ENCODE measurements at places on chromosomes 2 and 18. TPM values are rescaled to one million over a fixed set of nuclear protein-coding genes. Genes with fewer than 3 reads are reported as not detected.

DNA sequence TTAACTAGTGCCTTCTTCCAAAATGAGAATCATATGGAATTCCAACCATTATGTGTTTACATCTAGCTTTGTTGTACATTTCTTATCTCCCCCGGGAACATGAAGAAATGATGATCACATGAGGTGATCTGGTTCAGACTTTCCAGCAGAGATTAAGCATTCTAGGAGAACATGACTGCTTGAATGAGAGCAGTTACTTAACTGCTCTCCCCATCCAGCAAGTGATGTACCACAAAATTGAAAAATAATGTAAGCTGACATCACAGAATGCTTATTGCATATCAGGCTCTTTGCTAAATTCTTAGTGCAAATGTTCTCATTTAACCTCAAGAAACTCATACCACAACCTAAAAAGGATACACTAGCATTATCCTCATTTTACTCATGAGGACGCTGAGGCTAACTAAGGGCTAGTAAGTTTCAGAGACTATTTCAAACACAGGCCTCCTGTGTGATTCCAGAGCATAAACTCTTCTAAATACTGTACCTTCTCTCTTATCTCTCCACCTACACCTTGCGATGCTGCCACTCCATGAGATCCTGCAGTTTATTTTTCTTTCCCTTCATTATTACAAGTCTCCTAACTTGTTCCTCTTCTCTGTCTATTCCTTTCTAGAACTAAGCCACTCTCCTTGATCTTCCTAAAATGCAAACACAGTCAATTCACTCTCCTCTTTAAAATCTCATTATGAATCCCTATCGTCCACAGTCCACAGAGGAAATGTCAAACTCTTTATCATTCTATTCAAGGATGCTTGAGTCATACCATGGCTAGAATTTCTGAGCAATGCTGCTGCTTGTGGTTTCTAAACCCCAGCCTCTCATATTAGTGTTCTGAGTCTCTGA lies 1224.8 kb upstream of the ZEB2 start:
- no peaks in the 10 kb centered on the region for H3K36me3 ChIP-seq
- H3K4me1 ChIP-seq = peaks cover 17% of the 10 kb centered on the region
- H3K27me3 ChIP-seq = no peaks in the 10 kb centered on the region

- no peaks in the 10 kb centered on the region for H3K36me3 ChIP-seq
- no peaks in the 10 kb centered on the region for H3K27me3 ChIP-seq
Measured at GRCh38 chr2:39689272-39689841, 23.6 kb downstream of the TMEM178A start.

TMEM182 gene
- total RNA-seq = 6.5 TPM

GALR1 gene
- not detected for total RNA-seq

DNA sequence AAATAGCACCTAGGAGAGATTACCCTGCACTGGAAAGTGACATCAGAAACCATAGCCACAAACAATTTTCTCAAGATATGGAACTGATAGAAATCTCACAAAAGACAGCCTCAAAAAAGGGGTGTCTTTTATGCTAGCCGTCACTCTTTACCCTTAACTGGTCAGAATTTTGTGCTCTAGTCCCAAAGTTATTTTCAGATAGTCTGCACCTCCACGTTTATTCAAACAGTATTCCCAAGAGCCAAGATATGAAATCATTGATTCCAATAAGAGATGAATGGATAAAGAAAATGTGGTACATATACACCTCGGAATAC lies 23.5 kb upstream of the PMAIP1 start:
- no peak for DNase-seq
- no peaks in the 10 kb centered on the region for H3K27me3 ChIP-seq
- no peak overlapping the region for H3K4me3 ChIP-seq
- no peaks in the 10 kb centered on the region for H3K36me3 ChIP-seq

- H3K4me1 ChIP-seq = peaks cover 37% of the 10 kb centered on the region
- H3K27ac ChIP-seq = peak overlapping the region; percentile 20
- DNase-seq = peak; percentile 45
- 0 out of 2 replicates have a peak, but pooled peaks cover 5% of the 10 kb centered on the region for H3K36me3 ChIP-seq
- no peaks in the 10 kb centered on the region for H3K27me3 ChIP-seq
Measured at GRCh38 chr2:109555346-109555900, 58.3 kb downstream of the SEPTIN10 start.

DNA sequence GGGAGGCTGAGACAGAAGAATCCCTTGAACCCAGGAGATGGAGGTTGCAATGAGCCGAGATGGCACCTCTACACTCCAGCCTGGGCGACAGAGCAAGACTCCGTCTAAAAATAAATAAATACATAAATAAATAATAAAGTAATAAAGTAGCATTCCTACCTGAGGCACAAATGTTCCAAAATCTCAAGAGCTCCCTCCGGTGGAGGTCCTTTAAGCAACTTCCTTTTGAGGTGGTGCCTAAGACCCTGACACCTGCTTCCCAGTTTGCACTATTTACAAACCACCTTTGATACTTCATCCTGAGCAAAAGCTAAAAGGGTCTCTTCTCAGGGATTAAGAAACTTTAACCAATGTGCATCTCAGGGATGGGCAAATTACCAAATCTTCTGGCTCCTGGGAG lies 505.1 kb downstream of the CNTNAP5 start:
- H3K4me3 ChIP-seq = no peak overlapping the region
- H3K27me3 ChIP-seq = no peaks in the 10 kb centered on the region
- DNase-seq = no peak

DNA sequence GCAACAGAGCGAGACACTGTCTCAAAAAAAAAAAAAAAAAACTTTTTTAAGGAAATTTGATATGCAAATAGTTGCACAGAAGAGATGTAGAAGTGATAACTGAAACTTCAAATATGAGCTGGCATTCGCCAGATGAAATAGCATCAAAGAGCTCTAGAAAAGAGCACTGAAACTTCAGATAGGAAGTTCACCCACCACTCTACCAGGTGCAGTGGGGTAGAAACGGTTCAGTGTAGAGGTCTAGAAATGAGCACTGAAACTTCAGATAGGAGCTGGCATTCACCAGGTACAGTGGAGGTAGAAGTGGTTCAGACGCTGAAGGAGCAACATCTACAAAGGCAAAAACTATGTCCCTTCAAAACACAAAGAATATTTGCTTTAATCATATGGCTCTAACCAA lies 9.0 kb upstream of the ONECUT2 start:
- DNase-seq = no peak
- no peaks in the 10 kb centered on the region for H3K4me1 ChIP-seq
- no peak overlapping the region for H3K4me3 ChIP-seq
- peaks cover 74% of the 10 kb centered on the region for H3K27me3 ChIP-seq
- H3K36me3 ChIP-seq = no peaks in the 10 kb centered on the region

DNA sequence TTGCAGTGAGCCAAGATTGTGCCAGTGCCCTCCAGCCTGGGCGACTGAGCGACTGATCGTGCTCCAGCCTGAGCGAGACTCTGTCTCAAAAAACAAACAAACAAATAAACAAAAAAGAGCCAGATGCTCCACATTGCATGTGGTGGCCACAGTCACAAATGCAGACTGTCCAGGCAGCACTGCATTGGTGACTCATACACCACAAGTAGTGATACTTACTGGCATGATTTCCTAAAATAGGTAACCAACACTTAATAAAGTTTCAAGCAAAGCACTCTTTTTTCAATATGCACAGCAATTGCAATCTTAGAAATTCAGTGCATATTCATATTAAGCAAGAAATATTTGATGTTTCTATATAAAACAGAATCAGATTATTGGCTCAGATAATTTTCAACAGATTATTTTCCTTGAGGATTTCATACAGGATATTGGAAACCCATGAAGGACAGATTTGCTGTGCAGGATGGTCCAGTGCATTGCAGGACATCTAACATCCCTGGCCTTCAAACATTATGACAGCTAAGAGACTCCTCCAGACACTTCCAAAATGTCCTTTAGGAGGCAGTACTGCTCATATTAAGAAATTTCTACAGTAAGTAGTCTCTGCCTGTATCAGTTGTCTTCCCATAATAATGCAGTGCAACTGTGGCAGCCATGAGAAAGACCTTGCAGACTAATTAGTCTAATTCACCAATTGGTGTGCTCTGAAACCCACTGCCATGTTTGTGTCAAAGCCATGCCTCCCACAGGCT lies 10.5 kb upstream of the SLC1A4 start:
- H3K4me3 ChIP-seq = no peak overlapping the region
- no peak overlapping the region for H3K27ac ChIP-seq
- H3K36me3 ChIP-seq = no peaks in the 10 kb centered on the region
- H3K4me1 ChIP-seq = peaks cover 18% of the 10 kb centered on the region
- H3K27me3 ChIP-seq = no peaks in the 10 kb centered on the region

DNA sequence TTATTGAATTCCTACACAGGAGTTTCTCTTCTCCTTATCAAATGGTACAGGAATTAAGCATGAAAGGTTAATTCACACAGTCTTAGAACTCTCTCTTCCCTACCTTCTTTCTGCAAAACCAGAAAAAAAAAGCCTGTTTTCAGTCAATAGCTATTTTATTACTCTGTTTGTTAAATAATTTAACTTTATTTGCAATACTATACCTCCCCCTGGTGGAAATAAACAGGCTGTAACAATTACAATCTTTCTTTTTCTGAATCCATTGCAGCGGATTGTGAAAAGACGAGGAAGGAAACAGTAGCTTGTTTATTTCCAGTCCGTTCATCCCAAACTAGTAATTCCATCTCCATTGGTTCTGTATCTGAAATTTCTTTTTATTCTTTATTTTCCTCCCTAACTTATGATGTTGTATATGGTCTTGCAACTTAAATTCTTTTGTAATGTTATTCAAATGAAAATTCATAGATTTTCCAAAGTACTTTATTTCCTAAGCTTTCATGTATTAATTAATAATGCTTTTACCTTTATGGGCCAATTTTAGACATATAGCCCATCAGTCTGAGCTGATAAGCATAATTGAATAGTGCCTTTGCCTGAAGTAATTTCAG lies 165.2 kb downstream of the SH3BP4 start:
- H3K36me3 ChIP-seq = no peaks in the 10 kb centered on the region
- H3K27ac ChIP-seq = no peak overlapping the region
- DNase-seq = peak; percentile 76
- H3K4me3 ChIP-seq = no peak overlapping the region
- H3K27me3 ChIP-seq = no peaks in the 10 kb centered on the region

CHRNG gene
- total RNA-seq = not detected

DNA sequence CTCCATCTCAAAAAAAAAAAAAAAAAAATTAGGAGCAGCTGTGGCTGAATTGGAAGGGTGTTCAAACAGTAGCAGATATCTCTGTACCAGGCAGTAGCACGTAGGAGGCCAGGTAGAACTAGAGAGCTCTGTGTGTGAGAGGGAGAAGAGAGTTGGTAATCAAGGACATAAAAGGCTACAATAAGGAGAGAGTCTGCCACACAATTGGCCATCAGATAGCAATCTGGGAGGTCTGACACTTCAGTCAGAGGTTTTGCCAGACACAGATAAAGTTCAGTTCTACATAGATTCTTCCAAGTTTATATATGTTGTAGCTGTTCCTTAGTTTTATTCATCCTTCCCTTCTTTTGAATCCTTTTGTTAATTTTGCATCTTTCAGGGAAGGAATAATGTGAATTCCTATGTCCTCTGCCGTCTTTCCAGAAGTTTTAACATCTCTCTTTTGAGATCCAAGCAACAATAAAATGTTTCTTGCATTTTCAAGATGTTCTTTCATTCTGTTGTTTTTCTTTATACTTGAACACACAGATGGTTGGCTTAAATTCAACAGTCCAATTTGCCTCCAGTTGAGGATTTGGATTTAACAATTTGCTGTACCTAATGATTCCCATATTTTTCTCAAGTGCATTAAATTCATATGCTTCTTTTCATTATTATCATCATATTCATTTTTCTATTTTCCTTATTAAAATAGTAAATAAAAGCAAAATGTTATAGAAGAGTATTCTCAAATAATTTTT lies 600.3 kb upstream of the GCFC2 start:
- H3K27me3 ChIP-seq = no peaks in the 10 kb centered on the region
- no peak for DNase-seq
- no peak overlapping the region for H3K27ac ChIP-seq
- no peaks in the 10 kb centered on the region for H3K4me1 ChIP-seq

UCN gene
- 0.52 TPM for total RNA-seq

BBS5 gene
- total RNA-seq = 3.3 TPM

DNA sequence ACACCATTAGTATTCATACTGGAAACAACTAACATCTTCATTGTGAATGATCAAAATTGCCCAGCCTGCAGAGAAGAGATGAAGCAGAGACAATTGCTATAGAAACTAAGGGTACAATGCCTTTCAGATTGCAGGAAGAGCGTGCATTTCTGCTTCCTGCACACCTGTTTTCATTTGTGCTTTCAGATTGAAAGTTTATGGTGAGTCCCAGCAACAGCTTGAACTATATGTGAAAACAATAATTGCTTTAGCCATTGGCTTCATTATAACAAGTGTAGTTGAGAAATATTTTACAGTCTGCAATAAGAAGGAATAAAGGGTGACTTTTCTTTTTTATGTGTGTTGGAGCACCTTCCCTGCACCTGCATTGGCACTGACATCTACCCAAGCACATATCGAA lies 136.3 kb downstream of the CD8B2 start:
- no peak for DNase-seq
- no peaks in the 10 kb centered on the region for H3K27me3 ChIP-seq
- no peaks in the 10 kb centered on the region for H3K4me1 ChIP-seq
- H3K27ac ChIP-seq = no peak overlapping the region

DNA sequence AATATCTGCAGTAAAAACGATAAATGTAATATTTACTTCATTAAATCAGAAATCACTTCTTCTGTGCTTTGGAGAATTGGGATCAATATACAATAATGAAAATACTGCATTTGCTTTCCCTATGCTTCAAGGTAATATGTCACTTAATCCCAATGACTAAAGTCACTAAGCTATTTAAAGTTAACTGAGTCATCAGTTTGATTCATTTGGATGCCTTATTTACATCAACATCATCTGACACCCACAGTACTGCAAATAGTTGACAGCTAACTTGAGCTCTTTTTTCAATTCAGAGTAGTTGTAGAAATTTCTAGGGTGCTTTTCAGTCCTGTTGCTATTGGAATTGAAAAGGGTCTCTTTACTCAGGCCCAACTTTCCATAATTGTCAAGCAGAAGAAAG lies 776.9 kb upstream of the FSHR start:
- no peaks in the 10 kb centered on the region for H3K27me3 ChIP-seq
- no peak overlapping the region for H3K27ac ChIP-seq
- H3K4me3 ChIP-seq = no peak overlapping the region
- no peaks in the 10 kb centered on the region for H3K36me3 ChIP-seq
- DNase-seq = no peak
- no peaks in the 10 kb centered on the region for H3K4me1 ChIP-seq

GRCh38 chr2:62920070-62920469 lies 130.6 kb upstream of the OTX1 start:
- H3K36me3 ChIP-seq = 0 out of 2 replicates have a peak, but pooled peaks cover 9% of the 10 kb centered on the region
- no peak overlapping the region for H3K27ac ChIP-seq
- no peak for DNase-seq
- H3K4me3 ChIP-seq = no peak overlapping the region
- H3K27me3 ChIP-seq = no peaks in the 10 kb centered on the region
- H3K4me1 ChIP-seq = no peaks in the 10 kb centered on the region

SLC35F6 gene
- 33.9 TPM for total RNA-seq

- no peak overlapping the region for H3K4me3 ChIP-seq
- no peaks in the 10 kb centered on the region for H3K27me3 ChIP-seq
- peaks cover 71% of the 10 kb centered on the region for H3K4me1 ChIP-seq
- peak overlapping the region; percentile 100 for H3K27ac ChIP-seq
- DNase-seq = no peak
Measured at GRCh38 chr2:54577944-54578647, 122.0 kb downstream of the SPTBN1 start.

- no peak overlapping the region for H3K4me3 ChIP-seq
- peaks cover 12% of the 10 kb centered on the region for H3K4me1 ChIP-seq
- no peak for DNase-seq
- no peak overlapping the region for H3K27ac ChIP-seq
Measured at GRCh38 chr18:57088883-57089282, 58.0 kb upstream of the BOD1L2 start.

- no peak for DNase-seq
- no peaks in the 10 kb centered on the region for H3K27me3 ChIP-seq
- peaks cover 9% of the 10 kb centered on the region for H3K4me1 ChIP-seq
- peaks cover 10% of the 10 kb centered on the region for H3K36me3 ChIP-seq
Measured at GRCh38 chr18:22933966-22934423, 867 bp downstream of the RBBP8 start.

Data from PC-3 (cell line).